ENCODE measurements at places on chromosomes 4 and X.
A peak's percentile ranks its signal among the peaks of the same experiment; 100 is the strongest.

GRCh38 chr4:27515140-27515539 lies 654.5 kb downstream of the STIM2 start:
- no peak for DNase-seq

- DNase-seq, result peak; percentile 33
Observed at GRCh38 chrX:149259241-149259640, 245.9 kb downstream of the IDS start.

GRCh38 chrX:39189431-39189830 lies 388.2 kb downstream of the MID1IP1 start:
- no peak for DNase-seq

GRCh38 chr4:153266988-153267387 lies 62.7 kb downstream of the TRIM2 start:
- no peak for DNase-seq

GRCh38 chr4:1777822-1778641 lies 15.1 kb upstream of the FGFR3 start:
- peak; percentile 43 for DNase-seq

DNA sequence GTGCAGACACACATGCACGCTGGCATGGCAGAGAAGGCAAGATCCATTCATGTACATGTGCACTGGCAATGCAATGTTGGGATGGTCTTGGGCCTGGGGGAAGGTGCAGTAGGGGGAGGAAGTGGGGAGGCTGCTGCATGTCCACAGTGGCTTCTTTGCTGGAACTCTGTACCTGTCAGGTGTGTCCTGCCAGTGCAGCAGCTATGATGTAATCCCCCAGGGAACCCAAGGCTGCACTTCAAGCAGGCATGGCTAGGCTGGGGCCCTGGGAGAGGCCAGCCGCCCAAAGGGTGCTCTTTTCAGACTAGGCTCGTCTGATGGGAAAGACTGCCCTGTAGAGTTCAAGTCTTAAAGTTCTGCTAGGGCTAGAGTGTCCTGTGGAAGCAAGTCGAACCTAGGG lies 1304.0 kb downstream of the FAM133A start:
- no peak for DNase-seq

- DNase-seq, result no peak
Observed at GRCh38 chrX:77404419-77404818, 42.8 kb upstream of the FGF16 start.

- no peak for DNase-seq
Observed at GRCh38 chr4:165177725-165178666, 29.4 kb upstream of the KLHL2 start.

DNA sequence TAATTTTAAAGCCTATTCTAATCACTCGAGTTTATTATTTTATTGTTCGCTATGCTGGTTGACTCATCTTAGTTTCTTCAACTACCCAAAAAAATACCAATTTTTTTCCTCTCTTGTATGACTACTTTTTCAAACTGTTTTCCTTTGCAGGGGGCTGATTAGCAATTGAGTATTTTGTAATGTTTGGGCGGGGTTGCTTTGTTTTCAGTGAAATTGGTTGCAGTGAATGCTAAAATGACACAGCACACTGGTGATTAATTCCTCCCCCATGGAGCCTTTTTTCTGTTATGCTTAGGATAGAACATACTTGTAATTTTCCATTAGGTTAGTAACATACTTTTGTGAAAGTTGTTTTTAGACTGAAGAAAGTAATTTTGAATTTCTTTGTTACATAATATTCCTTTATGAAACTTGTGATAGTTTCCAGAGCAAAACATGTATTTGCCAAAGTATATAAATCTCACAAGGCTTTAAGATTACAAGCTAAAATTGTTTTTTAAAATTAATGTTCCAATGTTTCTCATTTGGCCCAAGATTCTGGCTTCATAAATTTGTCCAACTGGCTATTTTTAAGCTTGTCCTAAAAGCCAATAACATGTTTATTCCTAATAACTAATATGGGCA lies 120.4 kb downstream of the CHIC1 start:
- no peak for DNase-seq

- DNase-seq, result no peak
Observed at GRCh38 chrX:11837437-11837836, 79.4 kb downstream of the MSL3 start.

- DNase-seq, result no peak
Observed at GRCh38 chr4:119570401-119570800, 58.2 kb downstream of the PDE5A start.

DNA sequence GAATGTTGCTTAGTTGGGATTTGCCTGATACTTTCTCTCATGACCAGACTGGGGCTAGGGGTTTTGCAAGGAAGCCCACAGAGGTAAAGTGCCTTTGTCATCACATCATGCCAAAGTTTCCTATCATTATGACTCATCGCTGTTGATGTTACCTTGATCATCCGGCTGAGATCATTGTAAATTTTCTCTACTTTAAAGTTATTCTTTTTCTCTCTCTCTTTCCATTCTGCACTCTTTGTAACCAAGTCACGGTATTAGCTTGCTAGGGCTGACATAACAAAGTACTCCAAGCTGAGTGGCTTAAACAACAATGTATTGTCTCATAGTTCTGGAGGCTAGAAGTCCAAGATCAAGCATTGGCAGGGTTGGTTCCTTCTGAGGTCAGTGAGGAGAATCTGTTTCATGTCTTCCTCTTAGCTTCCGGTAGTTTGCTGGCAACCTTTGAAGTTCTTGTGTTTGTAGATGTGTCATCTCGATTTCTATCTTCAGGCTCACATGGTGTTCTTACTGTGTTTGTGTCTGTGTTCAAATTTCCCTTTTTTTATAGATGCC lies 113.0 kb downstream of the DTHD1 start:
- peak; percentile 23 for DNase-seq

DNA sequence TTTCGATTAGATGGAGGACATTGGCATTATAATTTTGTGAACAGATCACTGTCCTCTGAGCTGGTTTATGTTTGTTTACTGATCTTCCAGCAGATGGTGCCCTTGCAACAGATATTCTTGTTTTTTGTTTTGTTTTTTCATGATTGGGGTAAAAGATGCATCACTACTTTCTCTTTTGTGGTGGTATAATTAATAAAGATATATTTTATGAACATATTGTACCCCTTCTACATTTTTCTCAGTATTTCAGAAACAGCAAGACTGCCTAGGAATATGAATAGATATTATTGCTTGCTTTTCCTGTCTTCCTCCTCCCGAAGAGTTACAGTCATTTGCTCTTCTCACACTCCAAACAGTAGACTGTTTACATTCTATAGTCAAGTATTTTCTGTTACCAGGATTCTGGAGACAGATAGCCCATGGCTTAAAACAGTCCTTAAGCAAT lies 905.2 kb downstream of the TRAM1L1 start:
- DNase-seq, result peak; percentile 9

- DNase-seq, result peak; percentile 75
Observed at GRCh38 chrX:44071847-44072551, 98.8 kb upstream of the NDP start.

- no peak for DNase-seq
Observed at GRCh38 chr4:112563431-112564200, 47.6 kb upstream of the NEUROG2 start.

DNA sequence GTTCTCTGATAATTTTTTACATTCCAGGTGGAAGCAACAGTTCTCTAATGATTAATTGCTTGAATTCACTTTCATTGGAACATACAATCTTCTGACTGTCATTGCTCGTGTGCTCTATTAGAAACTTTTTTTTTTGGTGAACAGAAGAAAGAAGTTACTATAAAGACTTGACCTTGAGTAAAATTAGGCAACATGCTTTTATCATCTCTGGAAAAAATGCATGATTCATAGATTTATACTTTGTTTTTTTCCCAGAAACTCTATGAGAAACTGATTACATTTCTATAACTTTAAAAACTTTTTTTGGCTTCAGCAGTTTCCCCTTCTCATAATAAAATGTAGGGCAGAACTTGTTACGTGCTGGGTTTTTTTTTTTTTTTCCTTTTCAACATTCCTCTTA lies 167.6 kb downstream of the ARHGAP10 start:
- DNase-seq, result no peak

DNA sequence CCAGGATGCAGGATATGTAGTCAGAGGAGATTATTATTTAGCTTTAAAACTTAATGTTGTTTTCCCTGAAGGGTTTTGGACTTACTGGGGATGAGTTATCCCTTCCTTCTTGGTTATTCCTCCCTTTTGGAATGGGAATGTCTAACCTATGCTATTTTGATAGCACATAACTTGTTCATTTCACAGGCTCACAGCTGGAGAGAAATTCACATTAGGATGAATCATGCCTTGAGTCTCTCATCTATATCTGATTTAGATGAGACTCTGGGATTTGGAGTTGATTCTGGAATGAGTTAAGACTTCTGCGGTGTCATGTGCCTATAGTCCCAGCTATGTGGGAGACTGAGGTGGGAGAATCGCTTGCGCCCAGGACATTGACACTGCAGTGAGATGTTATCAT lies 81.1 kb downstream of the ATP11C start:
- DNase-seq, result no peak

GRCh38 chr4:47442980-47443379 lies 20.5 kb downstream of the COMMD8 start:
- no peak for DNase-seq
